ENCODE measurements at places on chromosomes 5 and 9.
A peak's percentile ranks its signal among the peaks of the same experiment; 100 is the strongest.

- DNase-seq = no peak
Measured at GRCh38 chr5:95590880-95591279, 29.0 kb upstream of the GPR150 start.

DNA sequence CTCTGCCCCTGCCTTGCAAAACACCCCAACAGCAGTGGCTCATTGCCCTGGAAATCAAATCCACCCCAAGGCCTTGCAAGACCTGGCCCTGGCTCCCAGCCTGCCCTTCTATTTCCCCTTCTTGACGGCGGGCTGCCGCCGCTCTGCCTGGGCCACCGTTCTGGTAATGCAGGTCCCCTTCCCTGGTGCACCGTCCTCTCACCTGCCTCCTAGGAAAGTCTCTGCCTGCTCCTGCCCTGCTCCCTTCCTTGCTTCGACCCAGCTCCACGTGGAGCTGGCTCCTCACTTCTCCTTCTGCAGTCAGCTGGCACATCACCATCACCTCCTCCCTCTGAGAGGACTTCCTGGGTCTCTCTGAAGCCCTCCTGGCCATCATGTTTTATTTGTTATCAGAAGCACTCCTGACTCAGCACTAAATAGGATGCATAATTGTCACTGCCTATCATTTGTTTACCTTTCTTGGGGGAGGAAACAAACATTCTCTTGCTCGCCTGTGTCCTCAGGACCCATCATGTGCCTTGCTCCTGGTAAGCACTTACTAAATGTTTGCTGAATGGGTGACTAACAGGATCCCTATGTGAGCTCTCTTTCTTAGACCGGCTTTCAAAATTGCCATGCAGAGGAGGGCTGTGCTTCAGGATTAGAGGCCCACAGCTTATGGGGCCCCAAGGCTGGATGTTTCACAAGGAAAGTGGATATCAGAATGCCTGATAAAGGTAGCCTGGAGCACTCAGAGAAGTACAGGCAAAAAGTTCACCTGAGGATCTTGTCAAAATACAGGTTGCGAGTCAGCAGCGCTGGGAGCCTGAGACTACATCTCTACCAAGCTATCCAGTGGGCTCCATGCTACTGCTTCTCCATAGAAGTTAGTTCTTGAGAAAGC lies 19.6 kb upstream of the C5orf47 start:
- DNase-seq = peak; percentile 62

GRCh38 chr9:17905366-17905765 lies 326.5 kb downstream of the SH3GL2 start:
- no peak for DNase-seq

GRCh38 chr5:87079219-87079618 lies 188.5 kb upstream of the RASA1 start:
- no peak for DNase-seq

- DNase-seq = no peak
Measured at GRCh38 chr9:138033950-138034349, 156.4 kb downstream of the CACNA1B start.

GRCh38 chr9:88258601-88259000 lies 120.3 kb upstream of the SPATA31C2 start:
- DNase-seq = no peak

Data from HuH-7 (cell line).